ENCODE measurements at places on chromosomes 2 and 18. TPM values are rescaled to one million over a fixed set of nuclear protein-coding genes. Genes with fewer than 3 reads are reported as not detected.
A peak's percentile ranks its signal among the peaks of the same experiment; 100 is the strongest.

Gene MYO5B
- total RNA-seq, result 0.97 TPM

GRCh38 chr2:119181391-119181790 lies 22.8 kb upstream of the C1QL2 start:
- DNase-seq, result no peak

DNA sequence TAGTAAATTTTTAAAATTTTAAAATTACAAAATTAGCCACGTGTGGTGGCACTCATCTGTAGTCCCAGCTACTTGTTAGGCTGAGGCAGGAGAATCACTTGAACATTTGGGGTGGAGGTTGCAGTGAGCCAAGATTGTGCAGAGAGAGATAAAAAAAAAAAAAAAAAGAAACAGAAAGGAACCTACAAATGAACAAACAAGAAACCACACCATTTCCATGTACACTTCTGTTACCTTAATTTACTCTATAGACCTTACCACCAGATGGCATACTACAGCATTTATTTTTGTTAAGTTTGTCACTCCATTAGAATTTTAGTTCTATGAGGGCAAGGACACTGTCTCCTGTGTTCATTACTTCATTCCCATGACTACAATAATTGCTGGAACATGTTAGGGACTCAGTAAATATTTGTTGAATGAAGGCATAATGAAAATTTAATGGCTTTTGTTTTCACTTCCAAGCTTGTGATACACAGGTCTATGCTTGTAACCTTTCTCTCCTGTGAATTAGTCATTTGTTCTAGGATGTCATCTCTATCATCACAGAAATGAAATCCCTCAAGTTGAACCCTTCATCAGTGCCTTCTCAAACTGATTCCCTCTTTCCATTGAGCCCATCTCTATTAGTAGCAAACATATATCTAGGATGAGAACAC lies 76.0 kb downstream of the ARHGAP15 start:
- DNase-seq, result no peak

DNA sequence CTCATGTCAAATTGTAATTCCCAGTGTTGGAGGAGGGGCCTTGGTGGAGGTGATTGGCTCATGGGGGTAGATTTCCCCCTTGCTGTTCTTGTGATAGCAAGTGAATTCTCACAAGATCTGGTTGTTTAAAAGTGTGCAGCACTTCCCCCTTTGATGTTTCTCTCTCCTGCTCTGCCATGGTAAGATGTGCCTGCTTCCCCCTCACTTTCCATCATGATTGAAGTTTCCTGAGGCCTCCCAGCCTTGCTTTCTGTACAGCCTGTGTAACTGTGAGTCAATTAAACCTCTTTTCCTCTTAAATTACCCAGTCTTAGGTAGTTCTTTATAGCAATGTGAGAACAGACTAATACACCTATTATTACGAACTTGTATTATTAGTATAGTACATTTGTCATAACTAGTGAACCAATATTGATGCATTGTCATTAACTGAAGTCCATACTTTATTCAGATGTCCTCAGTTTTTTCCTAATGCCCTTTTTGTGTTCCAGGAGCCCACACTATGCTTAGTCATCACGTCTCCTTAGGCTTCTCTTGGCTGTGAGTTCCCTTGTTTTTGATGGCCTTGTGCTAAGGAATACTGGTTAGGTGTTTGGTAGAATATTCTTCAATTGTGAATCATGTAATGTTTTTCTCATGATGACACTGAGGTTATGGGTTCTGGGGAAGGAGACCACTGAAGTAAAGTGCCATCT lies 4.5 kb upstream of the MAP3K2 start:
- DNase-seq, result peak; percentile 5

Gene SNED1
- total RNA-seq, result 24.9 TPM

GRCh38 chr2:113157897-113158753 lies 15.6 kb upstream of the PSD4 start:
- no peak for DNase-seq

Gene DOK6
- total RNA-seq, result not detected

DNA sequence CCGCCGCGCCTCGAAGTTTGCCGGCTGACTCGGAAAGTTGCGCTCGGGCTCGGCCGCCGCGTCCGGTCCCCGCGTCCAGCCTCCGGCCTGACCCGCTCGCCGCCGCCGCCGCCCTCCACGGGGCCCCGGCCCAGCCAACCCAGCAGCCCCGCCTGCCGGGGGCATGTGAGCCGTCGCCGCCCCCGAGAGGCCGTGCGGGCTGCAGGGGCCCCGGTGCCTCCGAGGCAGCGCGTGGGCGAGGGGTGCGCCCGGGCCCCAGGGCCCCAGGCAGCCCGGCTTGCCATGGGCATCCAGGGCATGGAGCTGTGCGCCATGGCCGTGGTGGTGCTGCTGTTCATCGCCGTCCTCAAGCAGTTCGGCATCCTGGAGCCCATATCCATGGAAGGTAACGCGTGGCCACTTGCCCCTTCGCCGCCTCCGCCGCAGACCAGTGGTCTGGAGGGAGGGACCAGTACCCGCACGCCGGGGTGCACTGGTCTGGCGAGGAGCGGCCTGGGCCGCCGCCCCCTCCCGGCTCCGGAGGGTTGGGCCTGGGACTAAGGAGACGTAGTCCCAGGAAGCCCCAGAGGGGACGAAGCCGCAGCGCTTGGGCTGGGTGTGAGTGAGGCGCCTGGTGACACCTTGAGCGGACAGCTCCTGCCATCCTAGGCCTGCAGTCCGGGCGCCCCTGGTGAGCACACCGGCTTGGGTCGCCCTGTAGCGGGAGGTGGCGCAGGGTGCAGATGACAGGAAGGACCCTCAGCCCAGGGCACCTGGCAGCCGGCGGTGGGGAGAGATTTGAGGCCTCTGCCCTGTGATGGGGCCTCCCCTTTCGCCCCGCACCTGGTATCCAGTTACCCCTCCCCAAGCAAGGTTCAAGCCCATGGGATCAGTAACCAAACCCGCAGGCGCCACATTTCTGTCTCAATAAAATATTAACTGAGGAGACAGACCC lies 49.9 kb downstream of the KCNIP3 start:
- DNase-seq, result no peak

DNA sequence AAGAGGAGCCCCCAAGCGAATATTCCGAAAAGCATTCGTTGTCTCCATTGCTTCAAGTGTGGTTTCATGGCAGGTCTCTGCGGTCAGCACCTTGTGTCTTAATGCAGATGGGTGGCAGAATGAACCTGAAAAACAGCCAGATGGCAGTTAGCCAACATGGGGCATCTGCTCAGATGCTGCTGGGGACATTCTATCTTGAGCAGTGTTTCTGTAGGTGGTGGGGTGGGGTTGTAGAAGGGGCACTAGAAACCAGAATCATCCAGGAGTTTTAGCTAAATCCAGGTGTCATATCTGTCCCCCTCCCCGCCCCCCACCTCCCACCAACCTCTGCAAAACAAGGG lies 42.1 kb downstream of the ST6GAL2 start:
- DNase-seq, result no peak

Gene SEPTIN10
- total RNA-seq, result 99.8 TPM

DNA sequence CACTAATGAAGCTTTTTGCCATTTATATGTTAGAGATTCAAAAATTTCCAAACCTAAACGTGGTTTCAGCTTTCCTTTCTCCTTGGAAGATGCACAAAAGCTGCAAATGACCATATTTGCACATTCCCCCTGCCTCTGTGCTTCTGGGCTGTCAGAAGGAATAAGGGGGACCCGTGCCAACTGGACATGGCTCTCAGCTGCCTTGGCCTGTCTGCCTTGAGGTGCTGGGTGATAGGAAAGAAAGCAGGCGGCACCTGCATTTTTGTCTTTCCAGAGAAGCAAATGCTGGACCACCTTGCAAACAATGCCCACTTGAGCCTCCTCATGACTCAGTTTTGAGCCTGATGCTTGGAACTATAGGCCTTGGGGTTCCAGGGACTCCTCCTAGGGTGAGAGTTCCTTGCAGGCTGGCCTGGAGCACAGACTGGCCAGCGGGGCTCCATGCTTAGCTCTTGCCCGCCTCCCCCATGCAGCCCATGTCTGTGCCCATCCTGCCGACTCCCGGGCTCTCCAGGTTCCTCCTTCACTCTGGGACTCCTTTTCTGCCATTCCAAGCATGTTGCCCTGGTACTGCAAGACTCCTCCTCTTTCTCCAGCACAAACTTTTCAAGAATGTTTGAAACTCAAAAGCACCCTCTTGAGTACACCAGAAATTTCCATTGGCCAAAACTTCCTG lies 109.0 kb upstream of the EPAS1 start:
- DNase-seq, result no peak

GRCh38 chr18:10814336-10814735 lies 288.5 kb downstream of the NAPG start:
- no peak for DNase-seq

- no peak for DNase-seq
These were observed 235.0 kb downstream of the CAMKMT start for GRCh38 chr2:44596537-44597320.

Gene AQP12A
- total RNA-seq, result not detected

DNA sequence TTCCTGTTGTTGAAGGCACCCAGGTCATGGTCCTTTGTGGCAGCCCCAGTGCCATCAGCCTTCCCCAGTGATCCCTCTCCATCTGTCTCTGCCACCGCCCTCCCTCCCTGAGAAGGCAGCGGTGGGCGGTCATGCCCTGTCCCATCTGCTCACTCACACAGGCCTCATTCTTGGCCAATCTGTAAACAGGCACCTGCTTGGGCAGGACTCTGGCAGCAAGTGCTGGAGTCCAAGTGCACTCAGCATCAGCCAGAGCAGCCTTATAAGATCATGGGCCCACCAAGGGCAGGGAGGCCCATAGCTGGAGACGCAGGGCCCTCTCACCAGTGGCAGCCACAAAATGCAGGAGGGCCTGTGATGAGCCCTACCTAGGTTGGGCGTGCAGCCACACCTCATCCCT lies 140.9 kb downstream of the TWIST2 start:
- DNase-seq, result no peak

Gene PARD6G
- total RNA-seq, result 6.1 TPM

DNA sequence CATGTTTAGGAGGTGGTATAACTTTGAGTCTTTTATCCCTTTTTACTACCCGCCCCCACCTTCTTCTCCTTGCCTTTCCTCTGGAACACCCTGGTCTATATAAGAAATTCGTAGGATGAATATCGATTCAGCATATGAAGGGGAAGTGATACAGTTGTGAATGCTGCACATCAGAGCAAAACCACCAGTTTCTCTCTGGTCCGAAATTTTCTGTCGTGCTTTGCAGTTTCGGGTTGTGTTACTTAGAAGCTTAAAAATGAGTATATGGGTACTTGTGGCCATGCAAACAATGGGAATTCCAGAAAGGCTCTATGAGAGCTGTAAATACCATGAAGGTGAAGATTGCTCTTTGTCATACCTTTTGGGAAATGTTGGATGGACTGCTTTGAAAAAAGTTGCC lies 60.6 kb downstream of the DAW1 start:
- DNase-seq, result no peak

- no peak for DNase-seq
These were observed 15.2 kb downstream of the AFG3L2 start for GRCh38 chr18:12361770-12362378.

Gene MYL1
- total RNA-seq, result not detected

Gene SLC1A4
- total RNA-seq, result 16.7 TPM

DNA sequence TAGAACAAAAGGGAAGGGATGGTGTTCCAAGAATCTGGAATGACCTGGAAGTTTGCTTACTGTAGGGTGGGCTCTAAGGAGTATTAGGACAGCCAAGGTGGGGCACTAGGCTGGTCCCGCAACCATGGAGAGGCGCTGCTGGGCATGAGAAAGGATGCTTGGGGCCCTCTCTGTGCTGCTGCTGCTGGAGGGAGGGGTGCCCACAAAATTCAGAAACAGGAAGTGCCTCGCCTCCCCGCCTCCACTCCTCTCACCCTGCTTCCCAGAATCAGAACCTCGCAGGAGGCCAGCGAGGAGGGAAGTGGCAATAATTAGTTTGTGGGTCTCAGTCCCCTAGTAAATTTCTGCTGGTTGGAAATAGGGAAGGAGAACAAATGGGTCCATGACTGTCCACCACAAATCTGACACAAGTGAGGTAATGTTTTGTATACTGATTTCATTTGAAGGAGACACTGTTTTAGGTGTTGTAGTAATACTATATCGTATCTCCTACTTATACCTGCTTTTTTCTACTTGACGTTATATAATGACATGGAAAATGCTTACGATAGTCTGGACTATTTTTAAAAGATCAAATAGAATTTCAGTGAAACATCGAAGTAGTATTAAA lies 7.9 kb upstream of the PDCL3 start:
- DNase-seq, result no peak

Gene PDCD1
- total RNA-seq, result not detected

- DNase-seq, result no peak
These were observed at the start of gene CTNNA2 for GRCh38 chr2:79512442-79513401. CTNNA2 (plus strand) TSS chr2:79513051.

DNA sequence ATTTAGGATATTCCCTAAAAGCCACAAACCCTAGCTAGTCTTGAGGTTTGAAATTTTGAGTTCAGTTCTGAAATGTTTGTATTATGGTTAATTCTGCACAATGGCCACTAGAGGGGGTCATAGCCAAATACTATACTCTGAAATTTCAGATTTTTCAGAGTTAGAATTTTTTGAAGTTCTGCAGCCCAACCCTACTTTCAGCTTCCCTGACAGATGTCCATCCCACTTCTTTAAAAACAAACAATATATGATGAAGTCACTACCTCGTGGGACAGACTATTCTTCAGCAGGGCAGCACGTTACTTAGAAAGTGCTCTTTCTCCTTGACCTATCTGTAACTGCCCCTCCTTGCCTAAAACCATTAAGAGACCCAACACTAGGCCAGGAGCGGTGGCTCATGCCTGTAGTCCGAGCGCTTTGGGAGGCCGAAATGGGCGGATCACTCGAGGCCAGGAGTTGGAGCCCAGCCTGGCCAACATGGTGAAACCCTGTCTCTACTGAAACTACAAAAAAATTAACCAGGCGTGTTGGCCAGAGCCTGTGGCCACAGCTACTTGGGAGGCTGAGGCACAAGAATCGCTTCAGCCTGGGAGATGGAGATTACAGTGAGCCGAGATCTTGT lies 48.2 kb upstream of the PAPOLG start:
- DNase-seq, result no peak

- no peak for DNase-seq
These were observed 105.2 kb upstream of the TFCP2L1 start for GRCh38 chr2:121390082-121390692.

DNA sequence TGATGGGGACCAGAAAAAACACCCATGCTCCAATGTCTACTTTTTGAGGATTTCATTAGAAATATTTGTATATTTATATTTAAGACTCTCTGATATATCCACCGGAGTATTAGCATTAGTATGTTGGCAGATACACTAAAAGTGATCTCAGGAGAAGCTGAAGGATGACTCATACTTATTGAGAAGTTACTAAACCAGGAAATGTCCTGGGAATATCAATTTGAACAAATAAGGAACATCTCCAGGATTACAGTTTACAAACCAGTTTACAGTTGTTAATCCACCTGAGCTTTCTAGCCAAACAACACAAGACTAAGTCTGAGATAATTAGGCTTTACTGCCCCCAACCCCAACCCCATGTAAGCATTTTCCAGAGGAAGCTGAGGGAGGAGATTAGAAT lies 16.1 kb upstream of the DPP4 start:
- DNase-seq, result no peak

Measured in SJSA1 (cell line).